Fibroblast of skin of right biceps (primary cell): ENCODE measurements at places on chromosomes 4 and X.

DNA sequence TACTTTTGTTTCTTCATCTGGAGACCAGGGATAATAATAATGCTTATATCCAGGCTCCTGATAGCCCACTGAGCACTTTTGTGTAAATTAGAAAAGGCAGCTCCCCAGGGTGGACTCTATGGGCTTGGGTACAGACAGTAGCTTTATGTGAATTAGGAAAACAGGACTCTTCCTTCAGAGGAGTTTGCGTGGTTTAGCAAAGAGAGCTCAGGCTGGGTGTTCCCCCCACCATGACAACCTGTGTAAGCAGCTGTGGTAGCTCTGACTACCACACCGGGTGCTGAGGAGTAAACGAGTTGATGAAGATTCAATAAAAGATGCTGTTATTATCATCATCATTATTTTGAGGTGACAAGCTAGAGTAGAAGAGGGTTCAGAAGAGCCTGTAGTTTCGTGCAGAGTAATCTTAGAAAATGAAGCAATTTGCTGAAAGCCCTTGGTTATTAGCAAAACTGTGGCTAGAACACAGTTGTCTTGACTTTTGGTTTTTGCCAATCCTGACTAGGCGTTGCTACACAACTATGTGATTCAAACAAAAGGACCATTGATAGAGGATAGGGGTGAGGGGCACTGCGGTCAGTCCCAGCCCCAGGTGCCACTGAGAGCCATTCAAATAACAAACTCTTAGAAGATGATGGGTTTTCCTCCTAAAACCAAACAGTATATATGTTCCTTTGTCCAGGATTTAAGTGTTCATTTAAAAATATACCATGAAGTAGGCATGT lies 60.6 kb upstream of the LIMCH1 start:
- DNase-seq = no peak

- DNase-seq = no peak
Observed at GRCh38 chr4:107780665-107781064, 44.1 kb upstream of the SGMS2 start.

DNA sequence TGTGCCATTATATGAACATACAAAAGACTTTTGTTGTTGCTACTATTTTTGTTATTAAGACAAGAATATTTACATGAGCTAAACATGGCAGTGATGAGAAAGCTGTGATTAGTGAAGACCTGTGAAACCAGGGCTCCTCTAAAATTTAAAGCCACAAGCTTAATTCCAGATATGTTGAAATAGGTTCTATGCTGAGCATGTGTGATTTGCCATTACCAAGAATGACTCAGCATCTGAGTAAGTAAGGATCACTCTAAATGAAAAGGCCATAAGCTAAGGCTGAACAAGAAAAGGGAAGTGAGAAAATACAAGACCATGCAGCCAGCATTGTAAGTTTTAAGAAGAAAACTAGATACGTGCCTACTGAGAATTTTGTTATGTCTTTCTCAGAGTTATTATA lies 75.9 kb upstream of the CAMK2D start:
- peak; percentile 93 for DNase-seq

DNA sequence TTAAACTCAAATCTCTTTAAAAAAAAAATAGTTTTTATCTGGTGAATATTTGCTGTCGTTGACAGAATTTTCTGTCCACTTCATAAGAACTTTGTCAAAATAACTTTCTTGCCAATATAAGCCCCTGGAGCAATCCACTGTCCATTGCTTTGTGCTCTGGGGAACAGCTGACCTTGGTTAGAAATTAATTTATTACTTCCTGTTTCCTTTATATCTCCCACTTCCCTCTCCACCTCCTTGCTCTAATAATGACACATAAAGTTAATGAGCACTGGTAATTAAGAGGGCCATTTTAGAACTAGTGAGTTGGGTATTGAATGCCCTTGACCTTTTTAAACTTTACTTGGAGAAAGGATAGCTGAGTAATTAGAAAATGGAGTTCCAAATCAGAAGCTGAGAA lies 151.3 kb upstream of the LEF1 start:
- DNase-seq = no peak

GRCh38 chr4:87835197-87835596 lies 2.4 kb downstream of the MEPE start:
- DNase-seq = peak; percentile 36

GRCh38 chr4:147136310-147136709 lies 190.6 kb upstream of the TTC29 start:
- DNase-seq = peak; percentile 51

DNA sequence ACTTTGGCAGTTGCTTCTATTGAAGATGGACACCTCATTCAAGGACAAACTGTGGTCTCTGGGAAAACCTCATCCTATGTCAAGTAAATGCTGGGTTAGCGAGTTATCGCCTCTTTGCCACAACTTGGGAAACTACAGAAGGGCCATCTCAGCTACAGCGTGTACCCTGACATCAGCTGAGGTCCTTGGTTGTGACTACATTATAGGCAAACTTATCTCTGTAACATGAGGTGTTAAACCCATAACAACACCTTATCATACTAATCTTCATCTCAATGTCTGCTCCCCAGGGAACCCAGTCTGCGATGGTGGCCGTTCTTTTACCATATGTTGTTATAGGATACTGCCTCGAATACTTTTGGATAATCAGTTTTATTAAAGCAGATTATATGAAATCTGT lies 1862.7 kb downstream of the STIM2 start:
- DNase-seq = no peak

- DNase-seq = no peak
Observed at GRCh38 chrX:133546441-133546840, 131.2 kb upstream of the GPC4 start.

GRCh38 chr4:55568905-55569504 lies 22.3 kb upstream of the CLOCK start:
- DNase-seq = no peak

GRCh38 chr4:145545538-145546174 lies 64.0 kb downstream of the SMAD1 start:
- DNase-seq = peak; percentile 84

DNA sequence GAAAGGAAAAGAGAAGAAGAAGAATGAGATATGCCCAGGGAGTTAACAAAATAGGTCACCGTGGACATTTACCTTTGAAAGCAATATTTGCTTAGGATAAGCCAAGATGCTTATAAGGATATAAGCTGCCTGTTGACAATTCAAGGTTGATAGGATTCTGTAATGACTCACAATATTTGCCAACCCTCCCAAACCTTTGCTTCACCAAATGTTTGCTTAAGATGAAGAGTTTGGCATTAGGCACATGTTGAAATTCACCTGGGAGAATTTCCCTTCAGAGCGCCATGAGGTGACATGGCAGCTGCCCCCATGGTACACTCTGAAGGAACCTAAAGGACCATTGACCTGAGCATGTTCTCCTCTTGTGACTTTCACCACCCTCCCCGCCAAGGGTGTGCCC lies 4.6 kb downstream of the PALLD start:
- DNase-seq = no peak

GRCh38 chrX:108285356-108285755 lies 152.9 kb downstream of the COL4A6 start:
- DNase-seq = no peak

- peak; percentile 21 for DNase-seq
Observed at GRCh38 chrX:134801267-134801666, 143.0 kb upstream of the PLAC1 start.
